A549 treated with RU486 at 1 μM for 4 hours (cell line): ENCODE measurements at places on chromosomes 6 and 20. TPM values are rescaled to one million over a fixed set of nuclear protein-coding genes. Genes with fewer than 3 reads are reported as not detected.

The MUC22 gene
- total RNA-seq, result 0.01 to 0.03 TPM in 2 of 5 replicates, not detected in the others

The TENT5A gene
- 0.84 to 1.4 TPM (median 0.99 TPM) in 5 replicates for total RNA-seq

The OPRL1 gene
- 0.43 to 0.89 TPM (median 0.61 TPM) in 5 replicates for total RNA-seq

The ZNF334 gene
- total RNA-seq, result not detected in 5 replicates

The SOX4 gene
- total RNA-seq, result 7.6 to 15.7 TPM (median 14.1 TPM) in 5 replicates

The RCAN2 gene
- total RNA-seq, result not detected in 5 replicates

The ZSCAN23 gene
- not detected in 5 replicates for total RNA-seq

The C20orf202 gene
- 0.09 to 0.12 TPM in 2 of 5 replicates, not detected in the others for total RNA-seq

The NKX2-2 gene
- not detected in 5 replicates for total RNA-seq

The MYMX gene
- total RNA-seq, result not detected in 5 replicates

The GSTA2 gene
- total RNA-seq, result not detected in 5 replicates

The OR2H1 gene
- total RNA-seq, result not detected in 5 replicates

The MYB gene
- 0.35 to 1.3 TPM (median 0.63 TPM) in 5 replicates for total RNA-seq

The COL21A1 gene
- 0.43 to 1.5 TPM (median 0.72 TPM) in 5 replicates for total RNA-seq

The TPD52L1 gene
- 43.8 to 50.6 TPM (median 47.9 TPM) in 5 replicates for total RNA-seq
